ENCODE measurements at places on chromosomes 4 and X.

- no peak for DNase-seq
Measured at GRCh38 chr4:2515830-2516550, 20.5 kb upstream of the FAM193A start.

GRCh38 chrX:120315776-120316175 is 4.5 kb upstream of the TMEM255A start:
- DNase-seq, result no peak

DNA sequence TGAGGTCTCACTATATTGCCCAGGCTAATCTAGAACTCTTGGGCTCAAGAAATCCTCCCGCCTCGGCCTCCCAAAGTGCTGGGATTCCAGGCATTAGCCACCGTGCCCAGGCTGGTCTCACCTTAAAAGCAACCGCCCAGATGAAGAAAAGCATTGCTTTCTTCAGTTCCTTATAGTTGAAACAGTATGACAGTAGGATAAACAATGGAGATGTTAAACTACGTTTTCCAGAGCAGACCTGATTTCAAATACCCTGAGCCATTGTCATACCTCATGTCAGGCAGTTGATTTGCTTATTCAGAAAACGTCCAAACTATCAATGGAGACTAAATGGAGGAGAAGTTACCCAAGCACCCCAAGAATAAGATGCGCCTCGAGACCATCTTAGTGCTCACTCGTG is 26.3 kb upstream of the TMEM131L start:
- DNase-seq, result no peak

GRCh38 chrX:42752730-42753129 is 25.2 kb downstream of the PPP1R2C start:
- DNase-seq, result no peak

Data from glomerular endothelial cell (primary cell).